ENCODE measurements at places on chromosomes 5 and 9.

DNA sequence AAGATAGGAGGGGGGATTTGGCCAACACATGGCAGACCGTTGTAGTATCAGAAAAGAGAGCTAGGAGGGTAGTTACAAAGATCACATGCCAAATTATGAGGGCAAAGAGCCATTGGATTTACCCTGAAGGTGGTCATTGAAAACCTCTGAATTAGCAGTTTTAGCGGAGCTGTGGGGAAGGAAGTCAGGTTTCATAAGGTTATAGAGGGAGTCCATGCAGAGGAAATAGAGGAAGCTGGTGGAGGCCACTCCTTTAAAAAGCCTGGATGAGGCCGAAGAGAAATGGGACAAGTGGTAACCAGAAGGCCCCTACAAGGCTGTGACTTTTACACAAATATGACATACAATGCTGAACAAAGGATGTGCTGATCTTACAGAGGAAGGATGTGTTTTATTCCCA is 13.2 kb downstream of the DOCK8 start:
- peak; percentile 71 for DNase-seq

GRCh38 chr5:98795243-98795642 is 21.8 kb downstream of the RGMB start:
- DNase-seq: no peak

DNA sequence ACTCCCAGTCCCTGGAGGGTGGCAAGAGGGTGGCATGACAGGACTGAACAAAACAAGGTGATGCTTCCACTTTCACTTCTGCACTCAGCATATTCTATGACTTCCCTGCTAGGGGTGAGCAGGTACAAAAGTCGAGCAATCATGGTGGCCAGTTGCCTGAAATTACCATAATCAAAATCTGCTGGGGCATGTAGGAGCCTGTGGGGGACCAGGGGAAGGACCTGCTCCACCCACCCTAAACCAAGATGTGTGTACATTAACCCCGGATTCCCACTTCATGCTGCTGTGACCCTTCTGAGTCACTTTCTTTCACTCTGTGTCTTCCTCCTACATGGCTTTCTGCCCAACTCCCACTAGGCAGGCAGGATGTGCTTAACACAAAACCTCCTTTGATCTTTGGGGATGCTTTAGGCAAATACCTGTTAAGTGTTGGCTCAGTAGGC is 73.3 kb upstream of the PHF24 start:
- no peak for DNase-seq

- DNase-seq: no peak
Observed at GRCh38 chr9:107033966-107034365, 171.0 kb downstream of the ZNF462 start.

- no peak for DNase-seq
Observed at GRCh38 chr9:134625361-134626068, 16.1 kb upstream of the COL5A1 start.

GRCh38 chr5:13830536-13830935 is 114.0 kb downstream of the DNAH5 start:
- no peak for DNase-seq

- DNase-seq: no peak
Observed at GRCh38 chr5:86008704-86009103, 609.0 kb upstream of the COX7C start.

GRCh38 chr9:16236311-16236710 is 634.2 kb downstream of the BNC2 start:
- peak; percentile 35 for DNase-seq

GRCh38 chr5:119840175-119840574 is 210.8 kb downstream of the FAM170A start:
- DNase-seq: peak; percentile 39

DNA sequence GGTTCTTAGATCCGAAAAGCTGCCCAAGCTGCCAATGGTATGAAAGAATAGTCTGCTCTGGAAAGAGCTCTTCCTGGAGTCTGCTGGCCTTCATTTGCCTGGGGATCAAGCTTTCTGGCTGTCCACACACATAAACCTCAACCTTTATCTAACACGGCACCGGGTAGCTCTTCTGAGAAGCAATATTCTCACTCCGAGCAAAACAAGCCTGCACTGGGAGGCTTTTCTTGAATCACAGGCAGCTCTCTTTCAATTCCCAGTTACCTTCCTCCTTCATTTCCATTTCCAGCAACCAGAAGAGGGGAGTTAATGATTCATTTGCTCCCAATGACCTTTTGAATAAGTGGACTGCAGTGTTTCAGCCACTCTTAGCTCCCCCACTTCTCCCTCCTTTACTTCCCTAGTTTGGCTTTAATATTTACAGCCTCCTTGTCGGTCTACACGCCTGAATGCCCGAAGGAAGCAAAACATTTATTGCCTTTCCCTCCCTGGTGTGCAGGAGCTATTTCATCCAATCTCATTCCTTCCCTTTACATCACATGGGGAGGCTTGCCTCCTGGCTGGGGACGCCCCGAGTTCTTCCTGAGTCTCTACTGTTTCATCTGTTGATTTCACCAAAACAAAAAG is 187.1 kb downstream of the ARHGEF28 start:
- no peak for DNase-seq

DNA sequence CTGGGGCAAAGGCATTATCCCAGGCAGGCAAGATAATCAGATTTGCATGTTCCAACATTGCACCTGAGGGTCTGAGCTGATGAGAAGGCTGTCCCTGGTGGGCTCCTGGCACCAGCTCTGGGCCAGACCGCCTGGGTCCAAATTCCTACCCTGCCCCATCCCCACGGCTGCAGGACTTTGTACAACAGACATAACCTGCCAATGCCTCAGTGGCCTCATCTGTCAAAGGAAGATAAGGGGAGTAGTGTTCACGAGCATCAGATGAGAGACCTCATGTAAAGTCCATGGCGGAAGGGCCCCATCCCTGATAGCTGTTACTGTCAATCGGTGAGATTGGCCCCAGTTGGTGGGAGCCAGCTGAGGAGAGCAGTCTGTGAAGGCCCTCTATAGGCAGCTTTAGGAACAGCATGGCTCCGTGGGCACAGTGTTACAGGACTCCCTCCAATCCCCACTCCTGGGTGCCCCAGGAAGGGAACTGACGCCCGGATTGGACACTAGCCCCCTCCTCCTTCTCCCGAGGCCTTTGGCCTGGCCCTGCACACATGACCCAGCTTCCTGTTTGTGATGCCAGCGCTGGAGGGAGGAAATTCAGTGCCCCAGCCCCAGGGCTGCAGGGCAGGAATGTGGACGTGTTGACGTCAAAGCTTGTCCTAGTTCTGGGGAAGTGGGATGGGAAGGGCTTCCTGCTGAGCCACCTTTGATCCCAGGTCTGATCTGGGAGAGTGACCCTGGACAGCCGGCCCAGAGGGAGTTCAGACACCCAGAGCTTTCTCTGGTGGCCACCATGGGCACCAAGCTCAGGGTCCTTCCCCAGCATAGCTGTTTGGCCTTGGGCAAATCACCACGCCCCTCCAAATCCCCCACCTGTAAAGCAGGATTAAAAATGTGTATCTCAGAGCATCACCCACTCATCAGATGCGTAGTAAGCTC is 56.2 kb downstream of the DUSP1 start:
- DNase-seq: peak; percentile 87

DNA sequence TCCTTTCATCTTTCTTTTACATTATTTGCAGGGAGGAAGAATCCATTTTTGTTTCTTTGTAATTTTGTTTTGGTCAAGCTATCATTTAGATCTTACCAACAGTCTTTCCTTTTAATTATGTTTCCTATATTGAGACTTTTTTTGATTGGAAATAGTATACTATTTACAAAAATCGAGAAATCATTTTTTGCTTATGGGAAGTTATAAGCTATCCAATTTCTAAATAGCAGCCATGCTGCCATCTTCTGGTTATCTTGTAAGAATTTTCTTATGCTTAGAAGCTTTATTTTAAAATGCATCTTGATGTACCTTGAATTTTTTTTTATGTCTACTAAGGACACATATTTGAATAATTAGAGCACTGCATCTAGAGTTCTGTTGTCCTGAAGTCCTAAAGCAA is 821.2 kb downstream of the PTPRD start:
- no peak for DNase-seq

- DNase-seq: no peak
Observed at GRCh38 chr9:2230362-2230761, 215.2 kb downstream of the SMARCA2 start.

DNA sequence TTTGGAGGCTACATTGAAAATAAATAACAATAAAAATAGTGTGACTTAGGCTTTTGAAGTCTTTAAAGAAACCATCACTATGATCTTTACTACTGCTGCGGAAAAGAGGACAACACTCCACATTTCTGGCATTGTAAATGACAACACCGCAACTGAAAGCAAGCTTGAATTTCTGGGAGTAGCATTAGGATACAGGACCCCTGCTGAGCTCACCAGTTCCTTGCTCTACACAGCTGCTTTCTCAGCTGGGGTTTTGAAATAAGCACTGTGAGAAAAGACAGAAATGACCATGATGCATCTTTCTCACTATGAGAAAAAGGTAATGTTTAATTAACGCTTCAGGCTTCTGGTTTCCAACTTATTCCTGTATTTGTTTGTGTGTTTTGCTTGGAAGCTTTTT is 168.0 kb downstream of the TAF11L14 start:
- no peak for DNase-seq

DNA sequence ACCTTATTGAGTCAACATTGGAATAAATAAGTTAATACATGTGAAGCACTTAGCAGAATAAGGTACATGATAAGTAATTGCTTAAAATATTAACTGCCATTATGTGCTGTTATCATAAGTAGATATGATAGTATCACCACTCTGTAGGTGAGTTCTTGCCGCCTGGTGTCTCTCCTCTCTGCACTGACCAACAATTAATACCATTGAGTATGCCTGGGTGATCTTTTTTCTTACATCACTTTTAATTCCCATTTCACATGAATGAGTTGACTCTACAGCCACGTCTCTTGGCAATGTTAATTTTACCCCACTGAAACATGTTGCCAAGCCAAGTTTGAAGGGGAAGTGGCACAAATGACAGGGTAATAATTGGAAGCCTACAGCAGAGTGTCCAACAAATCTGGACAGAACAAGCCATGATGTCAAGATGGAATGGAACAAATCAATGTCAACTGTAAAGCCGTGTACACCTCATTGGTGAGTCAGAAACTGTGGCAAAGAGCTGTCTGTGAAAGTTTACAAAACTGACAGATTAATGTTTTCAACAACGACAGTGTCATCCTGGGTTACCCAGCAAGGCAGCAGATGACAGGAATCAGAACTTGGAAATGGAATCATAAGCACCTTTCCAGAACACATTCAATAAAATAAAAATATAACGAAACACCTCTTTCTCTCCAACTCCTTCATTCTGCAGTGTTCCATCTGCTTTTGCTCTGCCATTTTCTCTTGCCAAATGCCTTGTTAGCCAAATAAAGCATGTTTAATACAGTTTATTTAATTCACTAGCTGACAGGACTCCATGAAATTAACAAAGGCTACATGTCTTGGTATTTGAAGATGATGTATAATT is 330.9 kb downstream of the CTNND2 start:
- no peak for DNase-seq

- DNase-seq: no peak
Observed at GRCh38 chr5:152016421-152016820, 91.8 kb upstream of the GLRA1 start.

- no peak for DNase-seq
Observed at GRCh38 chr9:6781476-6781875, 23.7 kb downstream of the KDM4C start.

- DNase-seq: no peak
Observed at GRCh38 chr9:127857278-127857677, 2.8 kb upstream of the ENG start.

DNA sequence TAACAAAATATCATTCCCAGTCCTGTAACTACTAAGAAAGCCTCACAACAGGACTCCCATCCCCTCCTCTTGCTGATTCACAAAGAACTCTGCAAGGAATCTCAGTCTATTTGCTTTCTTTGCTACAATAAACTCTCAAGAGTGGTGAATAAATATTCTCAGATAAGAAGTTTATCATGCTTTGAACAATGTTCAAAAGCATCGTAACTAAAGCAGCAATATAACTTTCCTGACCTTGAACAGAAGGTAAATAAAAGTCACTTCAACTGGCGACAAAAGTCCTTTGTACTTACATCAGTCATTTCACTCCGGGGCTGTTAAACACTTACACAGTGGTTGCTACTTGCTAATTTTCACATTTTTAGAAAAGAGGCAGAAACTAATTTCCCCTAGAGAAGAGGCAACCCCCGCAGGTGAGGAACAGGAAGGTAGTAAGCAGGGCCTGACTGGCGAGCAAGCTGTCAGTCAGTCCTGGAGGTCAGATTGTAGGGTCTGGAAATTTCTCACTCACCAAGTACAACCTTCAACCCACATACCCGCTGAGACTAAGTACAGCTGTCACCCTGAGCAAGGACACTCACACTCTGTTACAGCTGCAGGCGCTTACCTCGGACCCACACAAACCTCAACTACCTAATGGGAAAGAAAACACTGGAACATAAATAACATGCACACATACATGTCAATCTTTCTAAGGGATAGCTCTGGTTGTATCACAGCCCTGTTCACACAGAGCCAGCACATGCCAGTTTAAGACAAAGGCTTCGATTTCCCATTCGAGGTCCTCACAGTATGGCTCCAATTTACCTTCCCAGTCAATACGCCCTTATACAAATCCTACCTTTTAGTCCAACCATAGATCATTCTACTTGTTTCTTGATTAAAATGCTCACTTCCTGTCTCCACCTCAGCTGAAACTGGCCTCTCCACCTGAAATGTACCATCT is 104.6 kb upstream of the RETREG1 start:
- DNase-seq: no peak

GRCh38 chr5:145118127-145118526 is 717.0 kb downstream of the PRELID2 start:
- no peak for DNase-seq

DNA sequence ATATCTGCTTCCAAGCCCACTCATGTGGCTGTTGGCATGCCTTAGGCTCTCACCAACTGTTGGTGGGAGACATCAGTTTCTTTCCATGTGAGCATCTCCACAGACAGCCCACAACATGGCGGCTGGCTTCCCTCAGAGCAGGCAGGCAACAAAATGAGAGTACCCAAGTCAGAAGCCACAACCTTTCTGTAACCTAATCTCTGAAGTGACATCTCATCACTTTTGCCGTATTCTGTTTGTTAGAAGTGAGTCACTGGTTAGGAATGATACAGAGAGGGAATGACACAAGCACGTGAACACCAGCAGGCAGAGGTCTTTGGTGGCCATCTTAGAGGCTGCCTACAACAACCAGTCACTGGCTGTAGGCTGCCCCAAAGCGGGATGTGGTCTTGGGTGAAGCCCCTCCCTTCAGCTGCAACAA is 88.6 kb upstream of the RASGRF2 start:
- DNase-seq: no peak

DNA sequence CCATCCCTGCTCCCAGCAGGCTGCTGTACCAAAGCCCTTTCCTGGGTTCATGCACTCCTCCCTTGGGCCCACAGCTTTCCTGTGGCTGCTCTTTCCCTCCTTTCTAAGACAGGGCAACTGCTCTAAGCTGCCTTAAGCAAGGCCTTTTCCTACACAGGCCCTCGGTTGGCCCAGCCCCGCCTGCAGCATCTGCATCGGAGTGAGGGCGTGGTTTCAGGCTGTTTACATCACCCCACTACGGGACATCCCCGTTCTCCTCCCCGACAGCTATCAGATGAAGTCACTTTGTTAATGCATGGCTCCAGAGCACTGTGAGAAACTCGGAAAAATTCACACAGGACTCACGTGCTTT is 3.4 kb downstream of the DPH7 start:
- no peak for DNase-seq

GRCh38 chr9:5843794-5844471 is 11.0 kb upstream of the ERMP1 start:
- no peak for DNase-seq

All from inflammatory macrophage treated with lipopolysaccharide for 4 hours (primary cell).